ENCODE measurements at places on chromosomes 6 and 20. TPM values are rescaled to one million over a fixed set of nuclear protein-coding genes. Genes with fewer than 3 reads are reported as not detected.
A peak's percentile ranks its signal among the peaks of the same experiment; 100 is the strongest.

DNA sequence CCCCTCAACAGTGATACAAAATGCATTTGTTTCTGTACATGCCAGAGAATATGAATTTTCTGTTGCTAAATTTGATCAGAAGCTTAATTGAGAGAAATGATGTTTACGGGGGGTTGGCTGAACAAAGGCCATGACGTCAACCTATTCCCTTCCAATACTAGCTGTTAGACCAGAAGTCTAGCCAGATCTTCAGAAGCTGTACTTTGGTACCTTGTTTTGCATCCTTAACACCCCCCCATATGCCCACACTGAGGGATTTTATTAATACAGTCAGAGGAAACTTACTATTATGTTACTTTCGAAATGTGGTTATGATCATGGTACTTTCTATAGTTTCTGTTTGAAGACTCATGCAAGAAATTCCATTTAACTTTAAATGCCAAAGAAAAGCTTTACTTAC lies 3.1 kb downstream of the NCOA7 start:
- no peak for DNase-seq

R3HDML gene
- not detected for total RNA-seq

OR2H1 gene
- not detected for total RNA-seq

TAGAP gene
- total RNA-seq, result 53.2 TPM

DNA sequence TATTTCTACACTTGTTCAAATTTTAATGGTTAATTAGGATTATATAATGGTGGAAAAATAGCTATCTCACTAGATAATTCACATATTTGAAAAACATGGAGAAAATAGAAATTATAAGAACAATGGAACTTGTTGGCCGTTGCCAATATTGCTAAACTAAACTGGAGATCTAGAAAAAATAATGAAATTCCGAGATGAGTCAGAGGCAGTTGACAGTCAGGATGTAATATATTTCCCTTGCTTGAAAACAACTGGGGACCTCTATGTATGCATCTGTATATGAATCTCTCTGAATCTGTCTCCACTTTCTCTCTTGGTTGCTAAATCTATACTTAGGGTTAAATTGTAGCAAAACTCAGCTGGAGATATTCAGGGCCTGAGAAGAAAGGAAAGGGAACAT lies 1108.2 kb upstream of the GJE1 start:
- no peak for DNase-seq

- DNase-seq, result no peak
Measured at GRCh38 chr6:81634155-81634880, 118.2 kb downstream of the TENT5A start.

- no peak for DNase-seq
Measured at GRCh38 chr20:4071178-4071693, 55.9 kb upstream of the RNF24 start.

DNA sequence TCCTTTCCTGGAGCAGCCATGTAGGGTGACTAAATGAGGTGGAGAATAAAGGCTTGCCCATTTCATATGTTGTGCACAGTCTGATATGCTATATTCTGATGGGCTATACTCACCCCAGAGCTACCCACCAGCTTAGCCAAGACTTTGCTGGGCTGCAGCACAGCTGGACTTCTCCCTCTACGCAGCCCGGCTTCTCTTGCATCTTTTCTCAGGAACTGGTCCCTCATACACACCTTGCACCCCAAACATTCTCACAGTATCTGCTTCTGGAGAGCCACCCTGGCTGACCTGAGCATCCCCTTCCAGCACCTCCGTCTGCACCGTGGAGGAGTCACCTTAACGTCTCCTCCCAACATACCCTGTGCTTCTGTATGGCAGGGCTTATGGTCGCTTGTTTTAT lies 150.8 kb upstream of the PMEPA1 start:
- DNase-seq, result no peak

- no peak for DNase-seq
Measured at GRCh38 chr6:140970485-140970884, 1162.2 kb upstream of the GJE1 start.

DNA sequence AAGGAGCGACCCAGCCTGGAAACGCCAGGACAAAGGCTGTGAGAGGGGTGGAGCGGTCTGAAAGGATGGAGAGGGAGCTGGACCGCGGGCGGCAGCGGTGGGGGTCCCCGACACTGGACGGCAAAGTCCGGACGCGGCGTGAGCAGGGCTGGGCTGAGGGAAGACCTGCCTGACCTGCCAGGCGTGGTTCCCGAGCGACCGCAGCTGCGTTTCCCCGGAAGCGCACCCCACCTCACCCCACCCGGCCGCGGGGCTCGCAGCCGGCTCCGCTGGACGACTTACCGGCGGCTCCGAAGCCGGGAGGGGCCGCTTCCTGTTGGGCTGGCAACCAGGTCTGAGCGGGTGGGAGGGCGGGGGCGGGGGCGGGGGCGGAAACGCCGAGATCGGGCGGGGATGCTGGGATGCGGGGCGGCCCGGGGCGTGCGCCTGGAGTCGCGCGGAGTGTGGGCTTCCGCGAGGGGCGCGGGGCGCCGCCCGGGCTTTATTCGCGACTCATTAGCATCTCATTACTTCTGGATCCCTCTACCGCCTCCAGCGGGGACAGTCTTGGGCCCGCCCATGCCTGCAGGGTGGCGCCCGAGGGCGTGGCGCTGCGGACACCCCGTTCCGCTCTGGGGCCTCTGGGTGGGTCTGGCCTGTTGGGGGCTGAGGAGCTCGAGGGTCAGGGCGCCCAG lies at the start of gene MICAL1:
Gene MICAL1, minus strand, starts transcription at position 336 of the 674 bp plus-strand sequence. CDS start 1,576 bp downstream, outside the sequence.
- DNase-seq, result peak; percentile 84

DNA sequence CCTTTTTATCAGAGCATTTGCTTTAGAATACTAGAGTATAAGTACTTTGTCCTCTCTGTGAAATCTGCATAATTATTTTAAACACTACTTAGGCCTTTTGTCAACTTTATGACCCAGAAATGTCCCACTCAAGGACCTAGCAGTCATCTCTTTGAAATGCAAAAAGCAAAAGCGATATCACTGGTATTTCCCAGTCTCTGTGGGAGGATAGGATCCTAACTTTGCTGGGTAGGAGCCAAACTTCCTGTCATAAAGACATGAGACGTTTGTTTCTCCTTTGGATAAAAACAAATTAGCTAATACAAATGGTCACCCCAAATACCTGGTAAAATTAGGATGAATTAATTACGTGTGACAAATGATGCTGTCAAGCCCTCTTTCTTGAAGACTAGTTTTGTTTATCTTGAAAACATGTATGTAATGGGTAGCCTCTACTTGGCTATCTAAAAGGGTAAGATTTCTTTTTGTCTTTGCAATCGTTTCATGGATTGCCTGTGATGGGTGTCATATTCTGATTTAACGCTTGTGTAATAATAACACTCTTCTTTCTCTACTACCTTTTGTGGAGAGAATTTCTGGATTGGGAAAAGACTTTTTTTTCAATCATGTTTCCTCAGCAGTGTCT lies 36.2 kb downstream of the DCDC2 start:
- DNase-seq, result no peak

- DNase-seq, result no peak
Measured at GRCh38 chr20:16263582-16263981, 309.7 kb downstream of the KIF16B start.
